ENCODE measurements at places on chromosomes 12 and 14. TPM values are rescaled to one million over a fixed set of nuclear protein-coding genes. Genes with fewer than 3 reads are reported as not detected.

Gene LPAR5
- 16.1 TPM for total RNA-seq

Gene TDRD9
- 7.7 TPM for total RNA-seq

Gene SOX5
- 9.8 TPM for total RNA-seq

Gene ZNF268
- total RNA-seq, result 22.5 TPM

Gene ATP2A2
- total RNA-seq, result 110 TPM

Gene VWF
- 495 TPM for total RNA-seq

Gene PUS1
- 42.7 TPM for total RNA-seq

Gene SRGAP1
- 14.4 TPM for total RNA-seq

Gene OAS2
- total RNA-seq, result 43.3 TPM

Gene LRRC10
- not detected for total RNA-seq

Gene FAM186B
- total RNA-seq, result not detected

Gene DBX2
- total RNA-seq, result not detected

Gene ENDOU
- total RNA-seq, result 0.92 TPM

Gene MGP
- 96.6 TPM for total RNA-seq

Gene C12orf76
- 12.9 TPM for total RNA-seq

Gene C12orf42
- total RNA-seq, result 12.3 TPM

Gene TESPA1
- 13.2 TPM for total RNA-seq

Gene OTX2
- total RNA-seq, result not detected

Data from spleen (tissue), 13 donors.